ENCODE measurements at places on chromosomes 12 and 14.

DNA sequence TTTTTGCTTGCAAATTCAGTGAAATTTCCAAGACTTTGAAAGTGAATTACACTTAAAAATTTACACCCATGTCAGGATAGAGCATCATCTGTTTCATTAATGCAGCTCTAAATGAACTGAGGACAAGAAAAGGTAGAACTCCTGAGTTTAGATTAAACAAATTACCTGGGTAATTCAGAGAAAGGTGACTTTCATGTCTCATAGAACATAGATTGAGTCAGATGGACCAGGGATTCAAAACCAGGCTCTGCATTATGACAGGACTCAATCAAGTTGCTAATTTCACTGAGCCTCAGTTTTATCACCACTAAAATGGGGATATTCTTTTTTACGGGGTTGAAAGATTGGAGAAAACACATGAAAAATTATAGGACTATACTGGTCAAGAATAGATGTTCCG is 4.5 kb downstream of the ARHGDIB start:
- DNase-seq: no peak

- no peak for DNase-seq
Observed at GRCh38 chr12:8958066-8958465, 8.6 kb upstream of the M6PR start.

GRCh38 chr14:105938055-105938863 is 411.9 kb downstream of the TMEM121 start:
- no peak for DNase-seq

GRCh38 chr12:119151445-119152026 is 27.2 kb upstream of the HSPB8 start:
- DNase-seq: no peak

GRCh38 chr14:51446771-51447170 is 204.9 kb upstream of the FRMD6 start:
- no peak for DNase-seq

Measured in GM13976 (cell line).